Fibroblast of gingiva (primary cell): ENCODE measurements at places on chromosomes 7 and 10.

DNA sequence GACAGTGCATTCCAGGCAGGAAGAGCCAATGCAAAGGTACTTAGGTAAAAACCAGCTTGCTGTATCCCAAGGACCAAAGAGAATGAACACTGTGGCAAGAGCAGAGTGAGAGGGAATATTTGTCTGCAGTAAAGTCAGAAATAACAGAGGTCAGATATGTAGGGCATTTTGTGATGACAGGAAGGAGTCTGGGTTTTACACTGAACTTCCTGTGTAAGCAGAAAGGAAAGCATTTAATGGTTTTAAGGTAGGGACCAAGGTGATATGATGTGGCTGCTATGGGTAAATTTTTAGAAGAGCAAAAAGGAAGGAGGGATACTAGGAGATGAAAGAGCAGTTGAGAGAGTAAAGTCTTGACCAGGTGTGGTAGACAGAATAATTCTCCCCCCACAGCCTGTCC, 10.1 kb downstream of the ABCB1 start:
- DNase-seq, result no peak

DNA sequence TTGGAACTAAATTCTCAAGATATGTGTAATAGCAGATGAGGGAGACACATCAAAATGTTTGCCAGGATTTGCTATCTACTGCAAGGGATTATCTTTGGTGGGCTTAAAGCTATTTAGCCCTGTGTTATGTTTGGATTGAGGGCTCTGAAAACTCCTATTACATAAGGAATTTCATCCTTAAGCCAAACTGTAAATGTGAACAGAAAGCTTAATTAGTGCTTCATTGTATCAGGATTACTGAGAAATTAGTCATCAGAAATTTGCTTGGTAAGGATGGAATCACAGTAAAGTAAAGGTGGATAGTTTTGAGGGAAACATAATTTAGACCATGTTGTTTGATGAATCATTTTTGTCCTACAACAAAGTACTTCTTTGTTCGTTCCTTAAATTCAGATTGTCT, 8.3 kb downstream of the ANKRD7 start:
- no peak for DNase-seq

- DNase-seq, result peak; percentile 39
Measured at GRCh38 chr10:114026189-114027040, 17.3 kb upstream of the ADRB1 start.

- no peak for DNase-seq
Measured at GRCh38 chr7:95543312-95543711, 53.0 kb downstream of the PDK4 start.

- DNase-seq, result no peak
Measured at GRCh38 chr10:117699436-117700075, 157.0 kb downstream of the EMX2 start.

DNA sequence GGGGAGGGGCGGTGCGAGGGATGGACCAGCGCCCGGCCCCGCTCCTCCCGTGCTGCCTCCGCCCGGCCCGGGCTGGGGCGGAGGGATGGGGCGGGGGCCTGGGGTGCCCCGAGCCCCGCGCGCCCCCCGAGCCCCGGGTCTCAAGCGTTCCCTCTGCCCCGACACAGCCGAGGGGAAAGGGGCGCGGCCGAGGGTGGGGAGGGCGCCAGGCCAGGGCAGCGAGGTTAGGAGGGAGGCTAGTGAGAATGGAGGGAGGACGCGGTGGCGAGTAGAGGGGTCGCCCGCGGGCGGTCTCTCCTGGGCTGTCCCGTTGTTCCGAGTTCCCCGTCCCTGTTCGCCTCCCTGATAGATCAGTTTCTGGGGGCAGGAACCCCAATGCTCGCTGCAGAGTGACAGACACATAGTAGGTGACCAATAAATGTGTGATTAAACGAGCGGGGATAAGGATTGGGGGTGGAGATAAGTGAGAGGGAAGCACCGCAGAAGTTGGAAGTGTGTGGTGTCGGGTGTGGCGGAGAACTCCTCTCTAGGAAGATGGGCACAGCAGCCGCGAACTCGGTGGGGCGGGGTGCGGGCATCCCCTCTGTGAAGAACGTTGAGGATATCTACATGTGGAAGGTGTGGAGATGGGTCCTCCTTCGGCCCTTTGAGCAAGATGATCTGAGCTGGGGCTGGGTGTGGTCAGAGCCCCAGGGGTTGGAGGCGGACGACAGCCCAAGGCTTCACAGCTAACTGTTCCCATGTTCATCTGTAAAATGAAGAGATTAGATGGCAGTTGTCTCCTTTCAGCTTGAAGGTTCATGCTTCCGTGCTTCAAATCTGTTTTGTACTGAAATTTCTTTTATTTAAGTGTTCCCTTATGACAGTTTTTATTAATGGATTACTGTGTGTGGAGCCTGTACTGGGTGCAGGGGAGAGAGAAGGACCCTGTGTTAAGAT, 580 bp downstream of the ZNF775 start:
- peak; percentile 14 for DNase-seq
